ENCODE measurements at places on chromosomes 4 and X. TPM values are rescaled to one million over a fixed set of nuclear protein-coding genes. Genes with fewer than 3 reads are reported as not detected.

LRAT gene
- under 0.01 TPM for total RNA-seq

ESX1 gene
- not detected for total RNA-seq

GAGE1 gene
- total RNA-seq: under 0.01 TPM

MAPK10 gene
- 14.4 TPM for total RNA-seq

KDM5C gene
- total RNA-seq: 63.4 TPM

ARMCX4 gene
- 4.1 TPM for total RNA-seq

PNMA6F gene
- not detected for total RNA-seq

DMD gene
- total RNA-seq: 3.4 TPM

FHIP1A gene
- total RNA-seq: 0.43 TPM

KLHL4 gene
- 0.43 TPM for total RNA-seq

TMEM31 gene
- total RNA-seq: 0.14 TPM

ZNF157 gene
- total RNA-seq: not detected

STK32B gene
- total RNA-seq: 3.3 TPM

GNL3L gene
- 15.9 TPM for total RNA-seq

SPACA5 gene
- total RNA-seq: not detected

TREX2 gene
- total RNA-seq: 1.8 TPM

MAOB gene
- 0.28 TPM for total RNA-seq

BEND4 gene
- 0.09 TPM for total RNA-seq

All from smooth muscle cell of bladder (primary cell).